ENCODE measurements at places on chromosomes 1 and 21. TPM values are rescaled to one million over a fixed set of nuclear protein-coding genes. Genes with fewer than 3 reads are reported as not detected.

- peak; percentile 23 for DNase-seq
- peak overlapping the region; percentile 97 for H3K27ac ChIP-seq
- peaks cover 9% of the 10 kb centered on the region for H3K36me3 ChIP-seq
- H3K27me3 ChIP-seq, result no peaks in the 10 kb centered on the region
- peaks cover 65% of the 10 kb centered on the region for H3K4me1 ChIP-seq
- H3K4me3 ChIP-seq, result no peak overlapping the region
These were observed 72.1 kb downstream of the UCK2 start for GRCh38 chr1:165899461-165899941.

DNA sequence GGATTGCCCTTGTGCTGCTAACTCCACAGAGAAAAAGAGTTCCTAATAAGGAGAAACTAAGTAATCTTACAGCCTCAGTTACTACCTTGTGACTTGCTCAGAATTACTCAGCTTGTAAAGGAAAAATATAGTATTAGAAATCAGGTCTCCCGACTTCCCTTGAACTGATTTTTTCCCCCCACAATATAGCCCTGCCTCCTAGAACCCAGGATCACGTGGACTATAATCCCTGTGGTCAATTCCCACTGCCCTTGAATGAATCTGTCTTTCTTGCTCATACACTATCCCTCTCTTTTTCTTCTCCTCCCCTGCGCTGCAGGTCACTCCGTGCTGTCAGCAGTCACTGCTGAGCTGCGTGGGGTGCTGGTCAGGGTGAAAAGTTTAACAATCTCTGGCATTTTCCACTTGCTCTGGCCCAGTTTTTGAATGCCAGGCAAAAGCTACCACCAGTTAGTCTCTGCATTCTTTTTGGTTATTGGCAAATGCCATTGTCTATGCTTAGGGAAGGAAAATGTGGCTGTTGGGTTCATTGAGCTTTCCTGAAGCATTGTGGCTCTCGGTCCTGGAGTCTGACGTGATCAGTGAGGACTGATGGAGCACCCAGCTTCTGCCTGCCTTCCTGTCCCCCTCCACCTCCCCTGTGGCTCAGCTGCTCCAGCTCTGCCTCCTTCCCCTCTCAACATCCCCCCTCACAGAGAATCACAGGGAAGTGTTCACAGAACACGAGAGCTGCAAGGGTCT is 1.9 kb upstream of the MYOC start:
- peaks cover 8% of the 10 kb centered on the region for H3K4me1 ChIP-seq
- peak; percentile 10 for DNase-seq
- no peaks in the 10 kb centered on the region for H3K36me3 ChIP-seq
- peak overlapping the region; percentile 39 for H3K27ac ChIP-seq
- H3K4me3 ChIP-seq, result no peak overlapping the region
- peaks cover 4% of the 10 kb centered on the region for H3K27me3 ChIP-seq

Gene GOLT1A
- not detected for total RNA-seq

GRCh38 chr1:182226618-182227017 is 165.0 kb downstream of the GLUL start:
- H3K4me1 ChIP-seq, result no peaks in the 10 kb centered on the region
- no peak overlapping the region for H3K27ac ChIP-seq
- no peaks in the 10 kb centered on the region for H3K27me3 ChIP-seq
- no peak for DNase-seq
- H3K36me3 ChIP-seq, result no peaks in the 10 kb centered on the region

DNA sequence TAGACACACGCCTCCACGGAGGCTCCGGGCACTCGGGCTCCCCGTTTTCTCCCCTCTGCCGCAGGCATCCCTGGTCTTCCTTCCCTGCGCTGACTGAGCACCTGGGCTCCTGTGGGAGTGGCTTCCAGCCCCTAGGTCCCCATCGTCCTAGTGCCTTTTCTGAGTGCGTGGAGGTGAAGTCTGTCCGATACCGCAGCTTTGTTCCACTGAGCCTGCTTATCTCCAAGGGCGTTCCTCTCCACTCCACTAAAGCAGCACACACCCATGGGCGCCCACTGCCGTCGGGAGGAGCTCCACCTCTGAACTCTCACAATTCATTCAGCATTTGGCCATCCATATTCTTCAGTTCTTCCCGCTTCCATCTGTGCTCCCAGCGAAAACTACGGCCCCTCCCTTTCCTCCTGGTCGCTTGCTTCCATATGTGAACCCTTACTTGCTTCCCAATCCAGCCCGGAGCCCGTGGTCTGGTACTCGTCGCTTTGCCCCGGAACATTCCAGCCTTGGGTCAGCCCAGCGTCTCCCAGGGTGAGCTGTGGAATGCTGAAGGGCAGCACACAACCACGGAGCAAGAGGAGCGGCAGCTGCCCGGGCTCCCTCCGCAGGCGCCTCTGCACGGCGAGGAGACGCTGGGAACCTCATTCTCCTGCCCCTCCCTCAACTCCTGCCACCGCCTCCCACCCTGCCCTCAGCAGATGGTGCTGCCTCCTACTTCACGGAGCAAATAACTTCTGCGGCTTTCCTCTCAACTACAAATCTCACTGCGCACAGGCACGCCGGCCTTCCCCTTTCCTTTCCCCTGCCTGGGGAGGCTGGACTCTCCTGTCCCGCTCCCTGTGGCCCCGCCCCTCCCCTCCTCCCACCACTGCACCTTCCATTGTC is 27.5 kb downstream of the ATP8B2 start:
- H3K4me1 ChIP-seq, result peaks cover 10% of the 10 kb centered on the region
- H3K27ac ChIP-seq, result peak overlapping the region; percentile 26
- peaks cover 2% of the 10 kb centered on the region for H3K27me3 ChIP-seq
- peaks cover 19% of the 10 kb centered on the region for H3K36me3 ChIP-seq

Gene CD34
- total RNA-seq, result not detected

Gene RGS16
- total RNA-seq, result 0.28 TPM

GRCh38 chr1:30779294-30780071 is 21.9 kb upstream of the LAPTM5 start:
- no peaks in the 10 kb centered on the region for H3K36me3 ChIP-seq
- no peaks in the 10 kb centered on the region for H3K4me1 ChIP-seq
- no peak overlapping the region for H3K27ac ChIP-seq
- DNase-seq, result peak; percentile 48

DNA sequence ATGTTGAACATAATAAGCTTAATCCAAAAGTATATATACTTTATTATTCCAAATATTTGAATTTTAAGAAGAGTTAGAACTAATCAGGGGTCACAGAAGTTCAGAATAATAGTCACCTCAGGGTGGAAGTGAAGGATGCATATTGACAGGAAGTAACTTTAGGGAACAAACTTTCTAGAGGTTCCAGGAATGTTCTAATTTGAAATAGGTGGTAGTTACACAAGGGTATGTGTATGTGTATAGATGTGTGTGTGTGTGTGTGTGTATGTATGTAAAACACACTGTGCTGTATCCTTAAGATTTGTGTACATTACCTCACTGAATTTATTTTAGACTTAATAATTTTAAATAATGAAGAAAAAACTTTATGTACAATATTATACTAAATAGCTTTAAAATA is 110.4 kb downstream of the ACBD6 start:
- no peaks in the 10 kb centered on the region for H3K4me1 ChIP-seq
- H3K27ac ChIP-seq, result no peak overlapping the region
- DNase-seq, result no peak
- no peak overlapping the region for H3K4me3 ChIP-seq

Gene BCL2L15
- under 0.01 TPM for total RNA-seq

GRCh38 chr1:22131875-22132486 is 10.9 kb downstream of the WNT4 start:
- peaks cover 4% of the 10 kb centered on the region for H3K4me1 ChIP-seq
- H3K27me3 ChIP-seq, result peaks cover 6% of the 10 kb centered on the region
- no peak for DNase-seq
- no peaks in the 10 kb centered on the region for H3K36me3 ChIP-seq
- no peak overlapping the region for H3K27ac ChIP-seq

- peaks cover 89% of the 10 kb centered on the region for H3K27me3 ChIP-seq
- peaks cover 2% of the 10 kb centered on the region for H3K4me1 ChIP-seq
- H3K36me3 ChIP-seq, result no peaks in the 10 kb centered on the region
- no peak overlapping the region for H3K27ac ChIP-seq
These were observed 6.4 kb downstream of the DMRTA2 start for GRCh38 chr1:50416553-50417453.

GRCh38 chr1:77018761-77019160 is 151.5 kb downstream of the ST6GALNAC5 start:
- peaks cover 5% of the 10 kb centered on the region for H3K27me3 ChIP-seq
- no peak overlapping the region for H3K4me3 ChIP-seq
- no peak overlapping the region for H3K27ac ChIP-seq
- no peaks in the 10 kb centered on the region for H3K4me1 ChIP-seq

Gene WNT2B
- total RNA-seq, result 0.56 TPM

DNA sequence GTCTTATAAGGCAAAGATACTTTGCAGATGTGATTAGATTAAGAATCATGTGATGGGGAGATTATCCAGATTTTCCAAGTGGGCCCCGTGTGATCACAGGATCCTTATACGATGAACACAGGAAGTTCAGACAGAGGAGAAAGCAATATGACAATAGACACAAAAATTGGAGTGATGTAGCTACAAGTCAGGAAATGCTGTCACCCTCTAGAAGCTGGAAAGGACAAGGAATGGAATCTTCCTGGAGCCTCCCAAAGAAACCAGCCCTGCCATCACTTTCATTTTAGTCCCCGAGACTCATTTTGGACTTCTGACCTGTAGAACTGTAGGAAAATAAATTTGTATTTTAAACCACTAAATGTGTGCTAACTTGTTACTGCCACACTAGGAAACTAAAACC is 61.9 kb upstream of the C1orf21 start:
- DNase-seq, result no peak
- H3K27me3 ChIP-seq, result peaks cover 3% of the 10 kb centered on the region
- H3K4me1 ChIP-seq, result no peaks in the 10 kb centered on the region
- no peak overlapping the region for H3K27ac ChIP-seq

GRCh38 chr1:119186471-119186870 is 46.0 kb upstream of the WARS2 start:
- no peaks in the 10 kb centered on the region for H3K27me3 ChIP-seq
- DNase-seq, result peak; percentile 20
- H3K4me3 ChIP-seq, result no peak overlapping the region
- H3K27ac ChIP-seq, result no peak overlapping the region
- no peaks in the 10 kb centered on the region for H3K4me1 ChIP-seq

Gene CAMTA1
- 35.5 TPM for total RNA-seq

Gene FCN3
- not detected for total RNA-seq

- no peaks in the 10 kb centered on the region for H3K27me3 ChIP-seq
- peak overlapping the region; percentile 26 for H3K27ac ChIP-seq
- peaks cover 5% of the 10 kb centered on the region for H3K4me1 ChIP-seq
- H3K4me3 ChIP-seq, result peak overlapping the region; percentile 21
- no peaks in the 10 kb centered on the region for H3K36me3 ChIP-seq
- peak; percentile 98 for DNase-seq
These were observed 87.9 kb upstream of the HMCN1 start for GRCh38 chr1:185646202-185646683.

Gene PAQR6
- not detected for total RNA-seq

DNA sequence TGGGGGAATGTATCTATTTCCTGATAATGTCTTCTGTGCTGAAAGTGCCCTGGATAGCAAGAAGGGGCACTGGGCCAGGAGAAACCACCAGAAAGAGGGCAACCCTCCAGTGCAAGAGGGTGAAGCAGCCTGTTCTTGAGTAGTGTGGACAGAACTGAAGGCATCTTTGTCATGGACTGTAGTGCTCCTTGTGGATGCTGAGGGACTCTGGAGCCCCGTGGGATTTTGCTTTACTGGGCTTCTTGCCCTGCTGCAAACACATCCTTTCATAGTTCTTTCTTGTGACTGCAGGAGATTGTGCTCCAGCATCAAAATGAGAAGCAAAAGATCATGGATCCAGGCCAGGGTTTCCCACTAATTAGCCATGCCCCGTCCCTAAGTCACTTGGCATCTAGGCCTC is 300.6 kb downstream of the ZNF326 start:
- no peaks in the 10 kb centered on the region for H3K4me1 ChIP-seq
- no peak overlapping the region for H3K4me3 ChIP-seq
- no peaks in the 10 kb centered on the region for H3K27me3 ChIP-seq

Gene NT5C1A
- not detected for total RNA-seq

- no peaks in the 10 kb centered on the region for H3K36me3 ChIP-seq
- H3K27ac ChIP-seq, result no peak overlapping the region
- H3K4me3 ChIP-seq, result no peak overlapping the region
- DNase-seq, result no peak
- H3K27me3 ChIP-seq, result no peaks in the 10 kb centered on the region
These were observed 1109.3 kb downstream of the PLA2G4A start for GRCh38 chr1:187938092-187938491.

DNA sequence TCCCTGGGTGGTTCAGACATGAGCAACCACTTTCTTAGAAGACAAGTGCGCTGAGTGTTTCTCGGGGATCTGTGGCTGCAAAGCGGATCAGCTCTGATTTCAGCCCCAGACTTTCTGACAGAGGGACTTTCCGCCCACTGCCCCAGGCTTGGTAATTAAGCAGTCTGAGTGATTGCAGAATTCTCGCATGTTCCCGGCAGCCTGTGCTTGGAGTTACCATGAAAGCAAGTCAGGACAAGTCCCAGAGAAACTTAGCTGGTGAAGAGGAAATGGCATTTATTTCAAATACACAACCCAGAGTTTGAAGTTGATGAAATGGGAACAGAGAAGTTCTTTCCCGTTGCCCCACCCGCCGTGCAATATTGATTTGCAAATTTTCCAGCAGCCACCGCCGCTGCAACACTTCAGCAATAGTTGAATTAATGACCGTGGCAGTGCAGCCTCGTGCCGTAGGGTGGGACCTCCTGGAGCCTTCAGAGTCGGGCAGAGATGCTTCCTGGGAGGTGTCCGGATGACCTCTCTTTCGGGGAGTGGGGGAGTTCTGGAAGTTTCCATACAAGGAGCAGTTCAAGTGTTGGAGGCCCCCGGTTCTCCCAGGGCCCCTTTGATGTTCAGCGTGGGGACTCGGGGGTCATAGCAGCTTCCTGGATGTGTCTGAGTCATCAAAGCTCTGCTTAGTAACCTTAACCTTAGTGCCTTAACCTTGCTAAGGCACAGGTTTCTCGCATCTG is 134.7 kb downstream of the KAZN start:
- no peaks in the 10 kb centered on the region for H3K27me3 ChIP-seq
- no peak for DNase-seq
- H3K4me3 ChIP-seq, result no peak overlapping the region
- peaks cover 5% of the 10 kb centered on the region for H3K4me1 ChIP-seq
- H3K27ac ChIP-seq, result no peak overlapping the region
